NCI-H187 treated with DMSO at 0.1 percent for 48 hours (cell line): ENCODE measurements at places on chromosomes 12 and 14.

DNA sequence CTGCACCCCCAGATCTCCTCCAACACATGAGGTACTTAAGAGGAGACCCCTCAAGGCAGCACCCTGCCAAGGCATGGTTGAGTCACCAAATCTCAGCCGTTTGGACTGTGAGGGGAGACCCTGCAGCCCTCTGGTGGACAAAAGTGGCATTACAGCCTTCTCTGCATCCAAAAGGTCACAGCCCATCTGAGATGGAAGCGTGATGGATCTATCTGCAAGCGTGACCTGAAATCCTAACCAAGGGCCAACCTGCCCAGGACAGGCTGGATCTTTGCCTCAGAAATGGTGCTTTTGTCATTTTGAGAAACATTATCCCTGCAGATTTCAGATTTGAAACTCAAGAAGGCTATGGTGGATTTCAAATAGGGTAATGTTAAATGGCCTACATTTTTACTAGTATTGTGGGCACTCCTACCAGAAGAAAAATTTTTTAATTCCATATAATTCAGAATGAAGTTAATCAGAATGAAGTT is 23.7 kb upstream of the DHRS4 start:
- no peak for DNase-seq

- no peak for DNase-seq
Observed at GRCh38 chr14:104436047-104436591, 143.4 kb upstream of the C14orf180 start.

GRCh38 chr14:105908481-105908911 is 382.1 kb downstream of the TMEM121 start:
- DNase-seq = no peak

GRCh38 chr12:14618983-14619382 is 51.3 kb upstream of the PLBD1 start:
- DNase-seq = no peak

GRCh38 chr12:31337952-31338351 is 12.0 kb upstream of the SINHCAF start:
- DNase-seq = no peak

DNA sequence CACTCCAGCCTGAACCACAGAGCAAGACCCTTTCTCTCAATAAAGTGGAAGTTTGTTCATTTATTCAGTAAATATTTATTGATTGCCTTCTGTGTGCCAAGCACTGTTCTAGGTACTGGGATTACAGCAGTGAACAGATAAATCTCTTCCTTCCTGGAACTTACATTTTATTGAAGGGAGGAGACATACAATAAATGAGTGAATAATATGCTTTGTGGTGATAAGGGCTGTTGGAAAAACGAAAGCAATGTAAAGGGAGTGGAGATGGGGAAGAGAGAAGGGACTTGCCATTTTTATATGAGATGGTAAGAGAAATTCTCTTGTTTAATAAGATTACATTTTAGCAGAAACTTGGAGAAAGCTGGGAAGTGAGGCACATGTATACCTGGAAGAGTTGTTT is 1.6 kb downstream of the GSKIP start:
- no peak for DNase-seq
